Lung (tissue), 17 donors: ENCODE measurements at places on chromosomes 12 and 14. TPM values are rescaled to one million over a fixed set of nuclear protein-coding genes. Genes with fewer than 3 reads are reported as not detected.

Gene DAZAP2
- 215 TPM for total RNA-seq

- no peaks in the 10 kb centered on the region for H3K4me1 ChIP-seq
- H3K36me3 ChIP-seq = no peaks in the 10 kb centered on the region
- H3K27me3 ChIP-seq = no peaks in the 10 kb centered on the region
- H3K27ac ChIP-seq = no peak overlapping the region
These were observed 384.7 kb downstream of the CCDC91 start for GRCh38 chr12:28574746-28575592.

Gene REC8
- total RNA-seq = 48.1 TPM

DNA sequence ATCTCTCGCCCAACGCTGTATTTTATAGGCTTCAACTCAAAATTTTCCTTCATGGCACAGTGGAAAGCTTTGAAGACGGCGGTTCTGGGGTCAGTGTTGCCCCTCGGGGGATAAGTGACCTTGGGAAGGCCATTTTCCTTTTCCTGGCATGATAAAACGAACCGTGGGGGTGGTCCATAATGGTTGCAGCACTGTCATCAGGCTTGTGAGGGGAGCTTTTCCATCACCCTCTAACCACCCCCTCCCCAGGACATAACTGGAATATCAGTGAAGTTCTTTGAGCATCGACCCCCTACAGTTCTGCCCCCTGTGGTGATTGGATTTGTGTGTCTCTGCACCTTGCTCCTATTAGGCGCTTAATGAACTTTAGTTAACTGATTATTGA is 16.0 kb downstream of the FOS start:
- peak; percentile 78 for DNase-seq
- H3K27ac ChIP-seq = peak overlapping the region; percentile 96
- no peaks in the 10 kb centered on the region for H3K36me3 ChIP-seq
- no peaks in the 10 kb centered on the region for H3K27me3 ChIP-seq
- peak overlapping the region; percentile 34 for H3K4me3 ChIP-seq
- H3K4me1 ChIP-seq = peaks cover 29% of the 10 kb centered on the region

- DNase-seq = no peak
- no peak overlapping the region for H3K27ac ChIP-seq
- no peak overlapping the region for H3K4me3 ChIP-seq
- no peaks in the 10 kb centered on the region for H3K36me3 ChIP-seq
These were observed 21.7 kb downstream of the MGST1 start for GRCh38 chr12:16369156-16369555.

GRCh38 chr14:72500234-72500838 is 393.6 kb downstream of the DPF3 start:
- no peaks in the 10 kb centered on the region for H3K36me3 ChIP-seq
- DNase-seq = no peak
- no peak overlapping the region for H3K4me3 ChIP-seq
- no peaks in the 10 kb centered on the region for H3K4me1 ChIP-seq

DNA sequence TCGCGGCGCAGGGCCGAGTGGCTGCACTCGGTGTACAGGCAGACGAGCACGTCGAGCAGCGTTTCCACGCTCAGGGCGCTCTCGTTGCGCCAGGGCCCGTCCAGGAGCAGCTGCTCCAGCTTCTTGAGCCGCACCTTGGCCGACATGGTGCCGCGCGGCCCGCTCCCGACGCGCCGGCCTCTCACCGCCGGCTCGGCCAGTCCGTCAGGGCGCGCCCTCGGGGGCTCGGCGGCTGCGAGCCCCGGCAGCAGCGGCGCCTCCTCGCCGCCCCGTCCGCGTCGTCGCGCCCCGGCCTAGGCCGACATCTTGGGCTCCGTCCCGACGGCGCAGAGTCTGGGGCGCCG is 349 bp downstream of the CDC42BPB start:
- no peaks in the 10 kb centered on the region for H3K27me3 ChIP-seq
- H3K4me1 ChIP-seq = peaks cover 11% of the 10 kb centered on the region
- peak overlapping the region; percentile 99 for H3K27ac ChIP-seq
- peak; percentile 20 for DNase-seq

DNA sequence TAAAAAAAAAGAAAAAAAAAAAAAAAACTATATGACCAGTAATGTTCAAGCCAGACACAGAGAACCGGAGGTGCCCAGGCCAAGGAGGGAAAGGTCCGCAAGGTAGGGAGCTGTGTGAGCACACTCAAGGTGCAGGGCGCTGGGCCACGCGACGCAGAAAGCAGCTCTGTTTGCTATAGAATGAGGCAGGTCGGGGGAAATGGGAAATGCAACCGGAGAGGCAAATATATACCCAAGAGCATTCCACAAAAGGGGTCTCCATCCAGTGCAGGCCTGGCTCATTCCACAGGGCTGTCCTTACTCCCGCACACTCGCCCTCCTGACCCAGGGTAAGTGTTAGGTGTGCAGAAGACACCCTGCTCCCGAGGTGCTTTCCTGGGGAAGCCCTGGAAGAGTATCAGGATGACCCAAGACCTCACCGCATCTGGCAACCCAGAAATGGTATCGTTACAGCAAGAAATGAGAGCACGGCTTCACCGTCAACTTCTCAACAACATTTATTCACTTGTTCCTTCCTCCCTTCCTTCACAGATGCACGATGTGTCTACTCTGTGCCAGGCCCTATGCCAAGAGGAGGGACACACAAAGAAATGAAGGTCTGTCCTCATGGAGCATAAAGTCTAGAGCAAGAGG is 86.4 kb downstream of the BCL11B start:
- no peaks in the 10 kb centered on the region for H3K36me3 ChIP-seq
- H3K4me3 ChIP-seq = no peak overlapping the region
- H3K27ac ChIP-seq = no peak overlapping the region
- no peak for DNase-seq

DNA sequence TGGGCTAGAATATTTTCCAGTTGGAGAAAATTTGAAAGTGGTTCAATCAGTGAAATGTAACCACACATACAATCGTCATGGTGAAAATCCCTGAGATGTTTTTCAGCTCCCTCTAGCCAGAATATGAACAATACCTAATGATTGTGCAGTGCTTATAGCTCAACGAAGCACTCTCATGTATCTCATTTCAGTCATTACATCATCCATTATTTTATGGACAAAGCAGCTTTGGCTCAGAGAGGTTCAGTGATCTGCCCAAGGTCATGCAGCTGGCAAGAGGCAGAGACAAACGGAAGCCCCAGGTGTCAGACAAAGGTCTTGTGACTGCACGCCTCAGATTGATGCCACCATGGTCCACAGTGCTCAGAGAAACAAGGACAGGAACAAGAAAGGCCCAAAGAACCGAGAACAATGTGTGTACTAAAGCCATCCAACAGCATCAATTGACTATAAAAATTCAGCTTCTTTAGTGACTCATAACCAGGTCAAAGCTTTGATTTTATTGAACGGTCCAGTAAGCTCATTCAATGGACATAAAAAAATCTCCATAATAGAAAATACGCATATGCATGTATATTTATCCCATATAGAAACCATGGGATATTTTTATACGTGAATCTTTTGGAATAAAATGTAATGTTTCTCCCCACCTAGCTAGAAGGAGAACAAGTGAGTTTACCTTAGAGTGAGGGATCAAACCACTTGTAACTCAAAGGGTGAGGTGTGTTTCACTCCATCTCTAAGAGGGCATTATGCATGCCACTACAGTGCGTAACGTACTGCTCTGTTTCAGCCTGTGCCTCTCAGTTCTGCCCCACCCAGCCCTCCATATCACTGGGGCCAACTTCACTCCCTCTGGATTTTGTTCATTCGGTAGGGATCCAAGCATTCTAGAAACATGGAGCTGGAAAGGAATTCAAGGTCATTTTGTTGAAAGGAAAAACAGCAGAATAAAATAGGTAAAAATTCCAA is 141.8 kb downstream of the GRIN2B start:
- H3K4me3 ChIP-seq = no peak overlapping the region
- no peak for DNase-seq
- H3K27me3 ChIP-seq = no peaks in the 10 kb centered on the region
